ENCODE measurements at places on chromosomes 3 and 15.

DNA sequence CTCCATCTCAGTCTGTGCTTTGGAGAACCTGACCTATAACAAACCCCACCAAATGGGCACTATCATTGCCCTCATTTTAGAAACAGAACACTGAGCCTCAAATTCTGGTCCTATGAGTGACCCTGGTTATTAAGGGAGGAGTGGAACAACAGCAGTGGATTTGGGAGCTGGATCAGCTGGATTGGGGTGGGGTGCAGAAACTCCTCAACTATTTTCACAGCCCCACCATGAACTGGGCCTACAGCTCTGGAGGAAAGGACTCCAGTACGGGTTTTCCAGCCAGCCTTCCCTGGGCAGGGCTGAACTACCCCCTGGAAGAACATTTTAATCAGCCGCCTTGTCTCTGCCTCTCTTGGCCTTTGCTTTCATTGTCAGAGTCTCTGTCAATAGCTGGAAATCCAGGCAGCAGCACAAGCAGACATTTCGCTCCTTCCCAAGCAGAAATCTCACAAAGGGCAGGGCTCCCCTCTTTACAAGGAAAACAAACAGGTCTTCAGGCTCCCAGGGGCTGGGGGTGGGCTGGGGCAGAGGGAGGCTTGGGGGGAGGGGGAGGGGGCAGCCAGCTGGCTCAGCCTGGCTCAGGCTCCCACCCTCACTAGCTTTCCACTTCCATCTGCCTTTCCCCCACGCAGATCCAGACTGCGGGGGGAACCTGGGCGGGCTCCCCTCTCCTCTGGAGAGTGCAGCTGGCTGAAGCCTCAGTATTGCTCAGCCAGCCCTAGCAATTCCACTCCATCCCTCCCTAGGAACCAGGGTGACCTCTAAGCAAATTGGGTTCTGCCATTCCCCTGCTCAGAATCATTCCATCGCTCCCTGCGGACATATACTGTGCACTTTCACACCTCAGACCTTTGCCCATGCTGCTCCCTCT, 13.7 kb upstream of the TLE3 start:
- DNase-seq, result peak; percentile 82

DNA sequence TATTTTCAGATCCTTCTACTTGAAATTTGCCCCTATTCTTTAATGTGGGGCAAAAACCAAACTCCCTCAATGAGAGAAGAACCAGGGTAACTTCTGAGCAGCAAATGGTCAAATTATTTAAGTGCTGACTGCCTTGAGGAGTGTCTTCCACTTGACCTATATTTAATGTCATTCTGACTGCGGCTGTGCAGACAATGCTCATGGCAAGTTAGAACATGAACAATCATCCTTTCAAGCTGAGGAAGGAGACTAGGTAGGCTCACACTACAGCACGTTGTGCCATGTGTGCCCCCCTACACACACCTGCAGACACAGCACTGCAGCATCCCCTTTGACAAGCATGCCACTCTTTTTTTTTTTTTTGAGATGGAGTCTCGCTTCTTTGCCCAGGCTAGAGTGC, 98.2 kb downstream of the OSBPL10 start:
- DNase-seq, result no peak

GRCh38 chr3:69231929-69232440, 109.6 kb upstream of the LMOD3 start:
- peak; percentile 77 for DNase-seq

GRCh38 chr3:169662843-169663160, 710 bp downstream of the MECOM start:
- no peak for DNase-seq

DNA sequence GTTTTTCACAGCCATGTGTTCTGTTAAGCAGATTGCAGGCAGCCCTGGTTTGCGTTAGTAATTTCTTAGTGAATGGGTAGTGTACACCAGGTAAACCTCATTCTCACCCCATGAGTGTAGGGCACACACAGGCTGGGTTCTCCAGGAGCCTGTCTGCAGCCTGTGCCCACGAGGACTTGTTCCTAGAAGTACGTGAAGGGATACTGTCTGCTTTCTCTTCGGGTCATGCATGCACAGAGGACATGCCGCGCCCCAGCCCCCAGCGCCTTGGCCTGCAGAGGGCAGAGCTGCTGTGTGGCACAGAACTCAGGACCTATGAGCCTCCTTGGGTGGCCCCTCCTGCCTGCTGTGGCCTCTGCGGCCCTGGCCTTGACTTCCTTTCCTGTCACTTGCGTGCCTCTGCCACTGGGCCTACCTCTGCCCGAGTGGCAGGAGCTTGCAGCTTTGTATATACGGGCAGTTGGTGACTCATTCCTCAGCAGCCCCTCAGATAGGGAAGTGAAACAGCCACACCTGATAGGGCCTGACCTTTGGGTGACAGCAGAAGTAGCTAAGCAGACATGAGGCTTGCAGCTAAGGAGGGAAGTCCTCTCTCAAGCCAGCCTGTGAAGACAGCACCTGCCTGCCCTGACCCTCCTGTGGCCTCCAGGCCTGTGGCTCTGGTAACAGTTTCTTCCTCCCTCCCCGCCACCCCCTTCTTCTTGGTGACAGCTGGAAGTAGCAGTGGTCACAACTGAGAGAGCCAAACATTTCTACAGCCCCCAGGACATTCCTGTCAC, 19.5 kb downstream of the PPCDC start:
- peak; percentile 46 for DNase-seq

Data from nephron progenitor cell (in vitro differentiated cells).